Vagina (tissue), 2 donors: ENCODE measurements at places on chromosomes 11 and 22. TPM values are rescaled to one million over a fixed set of nuclear protein-coding genes. Genes with fewer than 3 reads are reported as not detected.

The NXPE4 gene
- not detected for total RNA-seq

The DDX25 gene
- total RNA-seq: not detected

The MICALL1 gene
- 112 TPM for total RNA-seq

The RIC3 gene
- 17.7 TPM for total RNA-seq

The CENPM gene
- total RNA-seq: not detected

The OLFML1 gene
- 11.5 TPM for total RNA-seq

The SSTR3 gene
- total RNA-seq: not detected

The POU2F3 gene
- 2.7 TPM for total RNA-seq

The TRPT1 gene
- total RNA-seq: 27.7 TPM

The F2 gene
- total RNA-seq: not detected

GRCh38 chr22:48923996-48924395 is 903.7 kb downstream of the BRD1 start:
- no peaks in the 10 kb centered on the region for H3K4me1 ChIP-seq
- no peaks in the 10 kb centered on the region for H3K36me3 ChIP-seq
- no peak overlapping the region for H3K27ac ChIP-seq
- no peak for DNase-seq
- H3K27me3 ChIP-seq: no peaks in the 10 kb centered on the region

GRCh38 chr11:46640036-46640788 is 22.9 kb downstream of the ATG13 start:
- no peak overlapping the region for H3K4me3 ChIP-seq
- H3K27me3 ChIP-seq: no peaks in the 10 kb centered on the region
- H3K36me3 ChIP-seq: peaks cover 11% of the 10 kb centered on the region
- no peak for DNase-seq

DNA sequence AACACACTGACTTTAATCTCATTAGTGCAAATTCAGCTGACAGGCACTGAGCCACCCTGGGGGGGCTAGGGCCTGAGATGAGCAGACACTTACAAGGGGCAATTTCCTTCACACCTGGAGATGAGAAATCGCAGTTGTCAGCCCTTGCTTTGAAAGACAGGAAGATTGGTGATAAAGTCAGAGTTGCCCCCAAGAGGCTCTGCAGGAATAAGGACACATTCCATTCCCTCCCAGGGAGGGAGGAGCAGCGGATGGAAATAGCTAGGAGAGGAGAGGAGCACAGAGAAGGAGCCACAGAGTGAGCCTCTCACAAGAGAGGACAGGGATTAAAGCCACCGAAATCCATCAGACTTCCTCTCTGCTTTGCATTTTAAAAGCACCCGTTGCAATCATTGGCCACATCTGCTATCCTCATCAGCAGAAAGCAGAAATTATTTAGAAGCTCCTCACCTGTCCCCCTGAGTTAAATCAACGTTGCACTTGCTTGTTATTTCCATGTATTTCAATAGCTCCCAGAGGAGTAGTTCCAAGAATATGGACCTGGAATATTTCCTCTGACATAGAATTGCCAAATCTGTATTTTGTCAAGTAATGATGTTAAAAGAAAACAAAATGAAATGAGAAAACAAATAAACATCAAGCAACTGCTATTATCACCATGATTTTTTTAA is 213.7 kb downstream of the BARX2 start:
- no peaks in the 10 kb centered on the region for H3K36me3 ChIP-seq
- H3K4me3 ChIP-seq: no peak overlapping the region
- no peaks in the 10 kb centered on the region for H3K27me3 ChIP-seq
- peaks cover 5% of the 10 kb centered on the region for H3K4me1 ChIP-seq

- H3K4me3 ChIP-seq: no peak overlapping the region
- no peaks in the 10 kb centered on the region for H3K36me3 ChIP-seq
- no peaks in the 10 kb centered on the region for H3K27me3 ChIP-seq
These were observed 165.4 kb downstream of the FEZ1 start for GRCh38 chr11:125330462-125331325.

DNA sequence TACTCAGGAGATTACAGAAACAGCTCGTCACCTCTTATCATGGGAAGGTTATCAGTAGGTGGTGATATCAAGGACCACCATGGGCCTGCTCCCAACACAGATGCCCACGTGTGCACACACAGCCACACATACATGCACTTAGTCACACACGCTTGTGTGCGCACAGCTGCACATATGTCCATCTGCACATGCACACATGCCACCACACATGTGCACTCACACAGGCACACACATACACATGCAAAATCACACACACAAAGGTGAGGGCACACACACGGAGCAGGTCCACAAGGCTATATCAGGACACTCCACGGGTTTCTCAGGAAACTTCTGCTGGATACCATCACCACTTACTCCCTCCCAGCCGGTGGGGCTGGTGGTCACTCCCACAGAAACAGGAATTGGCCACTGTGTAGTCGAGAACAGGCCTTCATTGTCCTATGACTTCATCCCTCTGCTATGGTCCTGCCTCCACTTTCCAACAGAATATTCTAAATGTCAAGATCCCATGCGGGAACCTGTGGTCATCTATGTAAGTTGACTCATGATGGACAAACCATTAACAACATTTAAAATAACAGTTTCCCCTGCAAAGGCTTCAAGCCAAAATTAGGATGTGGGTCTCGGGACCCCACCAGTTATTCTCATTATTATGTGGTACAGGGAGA is 2.2 kb downstream of the C11orf24 start:
- H3K4me3 ChIP-seq: no peak overlapping the region
- H3K27ac ChIP-seq: no peak overlapping the region
- DNase-seq: peak; percentile 49
- no peaks in the 10 kb centered on the region for H3K27me3 ChIP-seq
- H3K36me3 ChIP-seq: peaks cover 19% of the 10 kb centered on the region

DNA sequence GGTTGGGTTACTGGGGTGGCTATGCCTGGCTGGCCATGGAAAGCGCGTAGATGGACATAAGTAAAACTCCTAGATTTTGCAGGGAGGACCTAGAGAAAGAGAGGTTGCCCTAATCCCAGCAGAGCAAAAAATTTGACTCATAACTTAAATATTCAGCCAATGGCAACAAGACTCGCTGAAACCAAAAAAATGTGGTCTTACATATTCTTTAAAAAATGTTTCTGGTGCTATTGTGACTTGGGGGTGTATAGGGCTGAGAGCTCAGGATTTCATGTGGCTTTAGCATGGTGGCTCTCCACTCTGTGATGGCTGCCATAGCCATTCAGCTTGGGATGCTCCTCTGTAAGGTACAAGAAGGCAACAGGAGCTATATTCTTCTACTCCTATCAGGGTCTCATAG is 27.2 kb upstream of the PDGFD start:
- H3K27me3 ChIP-seq: no peaks in the 10 kb centered on the region
- no peaks in the 10 kb centered on the region for H3K36me3 ChIP-seq
- no peaks in the 10 kb centered on the region for H3K4me1 ChIP-seq

- no peak overlapping the region for H3K27ac ChIP-seq
- no peaks in the 10 kb centered on the region for H3K4me1 ChIP-seq
- no peaks in the 10 kb centered on the region for H3K36me3 ChIP-seq
These were observed 171.5 kb upstream of the B3GAT1 start for GRCh38 chr11:134583397-134583990.

GRCh38 chr11:107337917-107338316 is 119.7 kb downstream of the CWF19L2 start:
- H3K27me3 ChIP-seq: no peaks in the 10 kb centered on the region
- no peaks in the 10 kb centered on the region for H3K4me1 ChIP-seq
- no peaks in the 10 kb centered on the region for H3K36me3 ChIP-seq
- DNase-seq: no peak
- no peak overlapping the region for H3K4me3 ChIP-seq
- H3K27ac ChIP-seq: no peak overlapping the region

- H3K27me3 ChIP-seq: no peaks in the 10 kb centered on the region
- H3K27ac ChIP-seq: no peak overlapping the region
- H3K4me1 ChIP-seq: no peaks in the 10 kb centered on the region
- no peak overlapping the region for H3K4me3 ChIP-seq
These were observed 3.8 kb downstream of the MUC5AC start for GRCh38 chr11:1161410-1162137.

DNA sequence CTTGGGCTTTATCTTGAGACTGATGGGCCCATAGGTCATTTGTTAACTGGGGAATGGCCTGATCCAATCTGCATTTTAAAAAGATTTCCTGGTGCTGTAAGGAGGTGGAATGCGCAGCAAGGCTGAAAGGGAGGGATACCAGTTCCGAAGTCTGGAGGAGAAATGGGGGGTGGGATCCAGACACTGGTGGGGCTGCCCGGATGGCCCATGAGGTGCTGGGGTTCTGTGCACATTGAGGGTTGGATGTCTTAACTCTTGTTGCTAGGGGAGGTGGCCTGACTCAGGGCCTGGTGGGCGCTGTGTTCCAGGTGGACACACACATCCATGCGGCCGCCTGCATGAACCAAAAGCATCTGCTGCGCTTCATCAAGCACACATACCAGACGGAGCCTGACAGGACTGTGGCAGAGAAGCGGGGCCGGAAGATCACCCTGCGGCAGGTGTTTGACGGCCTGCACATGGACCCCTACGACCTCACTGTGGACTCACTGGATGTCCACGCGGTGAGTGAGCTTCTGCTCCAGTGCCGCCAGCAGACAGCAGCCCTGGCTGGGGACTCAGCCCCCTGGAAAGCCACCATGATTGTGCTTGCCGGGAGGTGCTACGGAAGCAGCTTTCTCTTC is 38.1 kb downstream of the AMPD3 start:
- H3K4me1 ChIP-seq: peaks cover 21% of the 10 kb centered on the region
- peak; percentile 84 for DNase-seq
- no peaks in the 10 kb centered on the region for H3K27me3 ChIP-seq
- H3K27ac ChIP-seq: no peak overlapping the region
- H3K36me3 ChIP-seq: no peaks in the 10 kb centered on the region

DNA sequence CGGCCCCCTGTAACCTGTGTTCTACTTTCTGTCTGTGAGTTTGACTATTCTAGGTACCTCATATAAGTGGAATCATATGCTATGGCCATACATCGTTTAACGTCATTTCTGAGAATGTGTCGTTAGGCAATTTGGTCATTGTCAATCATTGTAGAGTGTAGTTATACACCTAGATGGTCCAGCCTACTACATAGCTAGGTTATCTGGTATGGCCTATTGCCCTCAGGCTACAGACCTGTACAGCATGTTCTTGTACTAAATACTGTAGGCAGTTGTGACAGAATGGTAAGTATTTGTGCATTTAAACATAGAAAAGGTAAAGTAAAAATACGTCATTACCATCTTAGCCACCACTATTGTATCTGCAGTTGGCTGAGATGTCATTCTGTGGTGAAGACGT is 35.2 kb downstream of the MYO7A start:
- no peak overlapping the region for H3K27ac ChIP-seq
- no peaks in the 10 kb centered on the region for H3K27me3 ChIP-seq
- no peaks in the 10 kb centered on the region for H3K36me3 ChIP-seq
- no peaks in the 10 kb centered on the region for H3K4me1 ChIP-seq
- DNase-seq: no peak
- no peak overlapping the region for H3K4me3 ChIP-seq

- H3K36me3 ChIP-seq: no peaks in the 10 kb centered on the region
- no peaks in the 10 kb centered on the region for H3K27me3 ChIP-seq
- H3K4me3 ChIP-seq: no peak overlapping the region
- H3K4me1 ChIP-seq: peaks cover 70% of the 10 kb centered on the region
These were observed 13.1 kb downstream of the USP2 start for GRCh38 chr11:119368121-119369034.

- H3K4me1 ChIP-seq: peaks cover 18% of the 10 kb centered on the region
- H3K4me3 ChIP-seq: no peak overlapping the region
- DNase-seq: no peak
- no peak overlapping the region for H3K27ac ChIP-seq
These were observed 77.3 kb downstream of the COMMD9 start for GRCh38 chr11:36211761-36212430.

DNA sequence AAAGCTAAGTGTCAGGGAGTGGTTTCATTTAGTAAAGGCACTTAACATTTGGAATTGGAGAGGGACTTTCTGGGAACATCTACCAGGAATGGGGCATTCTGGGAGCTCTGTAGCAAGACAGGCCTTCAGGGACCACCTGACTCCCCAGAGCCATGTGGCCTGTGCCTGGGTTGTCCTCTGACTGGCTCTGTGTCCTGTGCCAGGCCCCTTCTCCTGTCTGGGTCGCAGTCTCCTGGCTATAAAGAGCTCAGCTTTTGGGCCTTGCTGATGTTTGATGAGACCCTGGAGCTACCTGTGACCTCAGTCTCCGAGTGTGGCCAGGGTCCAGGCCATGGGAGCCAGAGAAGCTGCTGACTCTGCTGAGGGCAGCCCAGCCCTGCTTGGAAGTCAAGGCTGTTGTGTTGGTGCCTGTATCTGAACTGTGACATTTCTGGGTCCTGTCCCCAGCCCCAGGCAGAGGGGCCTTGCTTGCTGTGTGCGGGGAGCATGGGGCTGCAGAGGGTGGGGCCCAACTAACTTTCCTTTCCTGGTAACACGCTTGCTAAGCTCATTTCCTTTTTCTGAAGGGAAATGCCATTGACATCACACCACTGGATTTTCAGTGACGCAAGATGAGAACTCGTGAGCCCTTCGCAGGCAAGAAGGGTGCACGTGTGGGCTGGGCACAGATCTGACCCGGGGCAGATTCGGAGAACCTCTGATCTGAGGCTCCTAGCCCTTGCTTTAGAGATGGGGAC is 41.3 kb downstream of the LRRC32 start:
- H3K36me3 ChIP-seq: no peaks in the 10 kb centered on the region
- no peaks in the 10 kb centered on the region for H3K27me3 ChIP-seq
- H3K4me3 ChIP-seq: no peak overlapping the region

GRCh38 chr11:47998733-47999359 is 18.5 kb downstream of the PTPRJ start:
- peaks cover 8% of the 10 kb centered on the region for H3K4me1 ChIP-seq
- H3K4me3 ChIP-seq: no peak overlapping the region
- no peak overlapping the region for H3K27ac ChIP-seq
- DNase-seq: no peak
- H3K27me3 ChIP-seq: no peaks in the 10 kb centered on the region
- no peaks in the 10 kb centered on the region for H3K36me3 ChIP-seq

- DNase-seq: no peak
- H3K27me3 ChIP-seq: no peaks in the 10 kb centered on the region
- no peak overlapping the region for H3K27ac ChIP-seq
- H3K36me3 ChIP-seq: no peaks in the 10 kb centered on the region
These were observed 8.0 kb downstream of the VSTM5 start for GRCh38 chr11:93842461-93842860.

- peaks cover 38% of the 10 kb centered on the region for H3K4me1 ChIP-seq
- no peak overlapping the region for H3K4me3 ChIP-seq
- H3K27ac ChIP-seq: no peak overlapping the region
- H3K27me3 ChIP-seq: no peaks in the 10 kb centered on the region
- DNase-seq: no peak
These were observed 2.4 kb upstream of the MN1 start for GRCh38 chr22:27803841-27804415.

DNA sequence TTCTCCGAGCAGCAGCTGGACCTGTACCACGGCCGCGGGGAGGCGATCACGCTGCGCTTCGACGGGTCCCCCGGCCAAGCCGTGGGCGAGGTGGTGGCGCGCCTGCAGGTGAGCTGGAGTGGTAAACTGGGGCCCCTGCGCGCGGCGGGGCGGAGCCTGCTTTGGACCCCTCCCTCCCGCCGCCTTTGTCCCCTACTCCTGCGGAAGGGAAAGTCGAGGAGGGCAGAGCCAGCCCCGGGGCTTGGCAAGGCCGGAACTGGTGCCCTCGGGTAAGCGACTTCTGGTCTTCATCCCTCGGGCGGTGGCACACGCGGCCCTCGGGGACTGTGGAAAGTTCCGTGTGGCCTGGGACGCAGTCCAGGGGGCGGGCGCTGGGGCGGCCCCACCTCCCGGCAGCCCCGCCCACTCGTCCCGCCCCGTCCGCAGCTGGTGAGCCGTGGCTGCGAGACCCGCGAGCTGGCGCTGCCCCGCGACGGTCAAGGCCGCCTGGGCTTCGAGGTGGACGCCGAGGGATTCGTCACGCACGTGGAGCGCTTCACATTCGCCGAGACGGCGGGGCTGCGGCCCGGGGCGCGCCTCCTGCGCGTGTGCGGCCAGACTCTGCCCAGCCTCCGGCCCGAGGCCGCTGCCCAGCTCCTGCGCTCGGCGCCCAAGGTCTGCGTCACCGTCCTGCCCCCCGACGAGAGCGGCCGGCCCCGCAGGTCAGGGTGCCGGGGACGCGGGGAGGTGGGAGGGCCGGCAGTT is 9.2 kb downstream of the SIPA1 start:
- no peaks in the 10 kb centered on the region for H3K27me3 ChIP-seq
- no peak for DNase-seq
- H3K27ac ChIP-seq: peak overlapping the region; percentile 53
- H3K4me3 ChIP-seq: peak overlapping the region; percentile 21
